ENCODE measurements at places on chromosomes 16 and 17.

- no peak for DNase-seq
Measured at GRCh38 chr17:44854192-44854591, 6.5 kb downstream of the HIGD1B start.

DNA sequence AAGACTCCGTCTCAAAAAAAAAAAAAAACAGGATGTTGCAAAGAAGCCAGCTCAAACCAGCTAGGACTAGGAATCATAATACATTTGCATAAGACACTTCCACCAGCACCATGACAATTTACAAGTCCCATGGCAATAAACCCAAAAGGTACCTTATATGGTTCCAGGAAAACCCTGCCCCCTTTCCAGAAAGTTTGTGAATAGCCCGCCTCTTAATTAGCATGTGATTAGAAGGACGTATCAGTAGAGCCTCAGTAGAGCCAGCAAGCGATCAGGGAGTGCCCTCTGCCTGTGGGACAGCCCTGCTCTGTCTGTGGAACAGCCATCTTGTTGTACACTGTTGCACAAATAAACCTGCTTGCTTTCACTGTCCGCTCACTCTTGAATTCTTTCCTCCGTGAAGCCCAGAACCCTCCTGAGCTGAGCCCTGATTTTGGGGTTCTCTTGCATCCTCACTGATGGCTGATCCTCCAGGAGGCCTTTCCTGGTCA is 14.0 kb downstream of the NUPR1 start:
- DNase-seq, result no peak

GRCh38 chr17:8865385-8865784 is 2.1 kb downstream of the PIK3R6 start:
- no peak for DNase-seq

DNA sequence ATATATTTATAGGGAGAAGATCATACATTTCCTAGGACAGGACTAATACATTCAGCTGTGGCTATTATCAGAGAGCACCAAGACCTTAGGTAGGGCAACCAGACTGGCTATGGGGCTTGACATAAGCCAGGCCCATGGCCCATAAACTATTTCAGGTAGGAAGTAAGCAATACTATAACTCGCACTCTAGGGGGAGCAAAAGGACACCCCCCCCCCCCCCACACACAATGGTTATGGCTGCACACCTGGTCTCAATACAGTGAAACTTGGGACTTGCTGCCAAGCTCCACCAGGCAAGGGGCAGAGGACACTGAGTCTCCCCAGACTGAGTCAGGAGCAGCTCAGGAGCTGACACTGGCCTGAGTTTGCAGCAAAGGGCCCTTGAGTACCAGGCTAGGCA is 348.9 kb upstream of the ASIC2 start:
- DNase-seq, result no peak

DNA sequence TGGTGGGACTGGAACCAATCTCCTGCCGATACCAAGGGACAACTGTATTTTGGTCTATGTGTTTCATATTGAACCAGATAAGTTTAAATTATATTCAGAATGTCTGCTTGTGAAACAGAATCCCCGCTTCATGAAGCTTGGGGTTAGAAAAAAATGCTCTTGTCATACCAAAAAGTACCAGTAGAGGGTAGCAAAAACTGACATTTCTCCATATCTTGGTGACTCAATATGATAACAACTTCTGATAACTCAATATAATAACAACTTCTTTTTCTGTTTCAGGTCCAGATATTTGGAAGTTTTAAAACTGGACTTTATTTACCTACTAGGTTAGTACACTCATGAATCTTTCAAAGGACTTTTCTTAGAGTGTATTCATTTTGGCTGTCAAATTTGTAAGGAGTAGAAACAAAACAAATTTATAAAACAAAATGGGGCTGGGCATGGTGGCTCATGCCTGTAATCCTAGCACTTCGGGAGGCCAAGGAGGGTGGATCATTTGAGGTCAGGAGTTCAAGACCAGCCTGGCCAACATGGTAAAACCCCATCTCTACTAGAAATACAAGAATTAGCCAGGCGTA is 52.3 kb upstream of the ADCY7 start:
- DNase-seq, result no peak

DNA sequence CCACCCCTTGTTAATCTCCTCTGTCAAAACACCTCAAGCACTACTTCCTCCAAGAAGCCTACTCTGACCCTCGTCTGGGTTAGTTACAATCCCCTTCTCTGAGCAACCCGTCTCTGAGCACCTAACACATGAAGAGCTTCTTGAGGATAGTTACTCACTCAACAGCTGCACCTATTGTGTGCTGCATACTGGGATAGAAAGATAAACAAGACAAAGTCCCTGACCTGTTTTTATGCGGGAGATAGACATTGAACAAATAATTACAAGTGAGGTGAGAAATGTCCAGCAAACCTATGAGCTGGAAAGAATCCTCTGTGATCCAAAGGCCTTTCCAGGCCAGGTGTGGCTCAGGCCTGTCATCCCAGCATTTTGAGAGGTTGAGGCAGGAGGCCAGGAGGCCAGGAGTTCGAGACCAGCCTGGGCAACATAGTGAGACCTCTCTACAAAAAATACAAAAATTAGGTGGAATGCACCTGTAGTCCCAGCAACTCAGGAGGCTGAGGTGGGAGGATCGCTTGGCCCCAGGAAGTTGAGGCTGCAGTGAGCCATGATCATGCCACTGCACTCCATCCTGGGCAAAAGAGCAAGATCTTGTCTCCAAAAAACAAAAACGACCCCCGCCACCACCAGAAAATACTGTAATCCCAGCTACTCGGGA is 5.5 kb upstream of the ZNF771 start:
- no peak for DNase-seq

GRCh38 chr17:43574348-43574747 is 28.2 kb upstream of the ETV4 start:
- DNase-seq, result no peak

- no peak for DNase-seq
Measured at GRCh38 chr17:78096093-78096492, 32.5 kb downstream of the TMC6 start.

DNA sequence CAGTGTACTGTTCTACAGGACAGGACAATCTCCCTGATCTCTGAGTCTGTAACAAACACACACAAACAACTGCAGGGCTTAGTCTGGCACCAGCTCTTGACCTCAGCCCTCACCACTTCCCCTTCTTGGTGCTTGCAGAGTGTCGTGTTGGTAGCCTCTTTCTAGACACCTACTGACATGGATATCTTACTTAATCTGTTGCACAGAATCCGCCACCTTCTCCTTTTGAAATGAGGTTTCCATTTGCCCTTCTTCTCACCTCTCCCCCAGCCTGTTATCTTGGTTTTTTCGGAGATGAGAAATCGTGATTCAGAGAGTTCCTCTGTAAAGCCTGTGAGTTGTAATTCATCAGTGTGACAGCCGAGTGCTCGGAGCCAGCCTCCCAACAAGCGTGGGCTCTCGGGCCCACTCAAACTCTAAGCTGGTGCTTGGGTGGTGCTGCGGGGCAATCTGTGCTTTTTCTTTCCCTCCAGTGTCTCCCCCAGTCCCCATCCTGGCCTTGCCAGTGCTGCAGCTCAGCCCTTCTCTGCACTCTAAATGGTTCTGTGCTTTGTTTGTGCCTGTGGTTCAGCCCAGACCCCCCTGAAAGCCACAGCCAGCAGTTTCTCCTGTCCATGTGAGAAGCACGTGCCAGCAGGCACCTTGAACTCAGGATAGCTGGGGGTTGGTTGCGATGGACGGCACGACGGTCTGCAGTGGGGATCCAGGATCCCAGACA is 28.1 kb downstream of the KIAA0513 start:
- DNase-seq, result peak; percentile 92
